ENCODE measurements at places on chromosomes 12 and 14.

- DNase-seq = no peak
Measured at GRCh38 chr12:2363836-2364609, 311.2 kb downstream of the CACNA1C start.

DNA sequence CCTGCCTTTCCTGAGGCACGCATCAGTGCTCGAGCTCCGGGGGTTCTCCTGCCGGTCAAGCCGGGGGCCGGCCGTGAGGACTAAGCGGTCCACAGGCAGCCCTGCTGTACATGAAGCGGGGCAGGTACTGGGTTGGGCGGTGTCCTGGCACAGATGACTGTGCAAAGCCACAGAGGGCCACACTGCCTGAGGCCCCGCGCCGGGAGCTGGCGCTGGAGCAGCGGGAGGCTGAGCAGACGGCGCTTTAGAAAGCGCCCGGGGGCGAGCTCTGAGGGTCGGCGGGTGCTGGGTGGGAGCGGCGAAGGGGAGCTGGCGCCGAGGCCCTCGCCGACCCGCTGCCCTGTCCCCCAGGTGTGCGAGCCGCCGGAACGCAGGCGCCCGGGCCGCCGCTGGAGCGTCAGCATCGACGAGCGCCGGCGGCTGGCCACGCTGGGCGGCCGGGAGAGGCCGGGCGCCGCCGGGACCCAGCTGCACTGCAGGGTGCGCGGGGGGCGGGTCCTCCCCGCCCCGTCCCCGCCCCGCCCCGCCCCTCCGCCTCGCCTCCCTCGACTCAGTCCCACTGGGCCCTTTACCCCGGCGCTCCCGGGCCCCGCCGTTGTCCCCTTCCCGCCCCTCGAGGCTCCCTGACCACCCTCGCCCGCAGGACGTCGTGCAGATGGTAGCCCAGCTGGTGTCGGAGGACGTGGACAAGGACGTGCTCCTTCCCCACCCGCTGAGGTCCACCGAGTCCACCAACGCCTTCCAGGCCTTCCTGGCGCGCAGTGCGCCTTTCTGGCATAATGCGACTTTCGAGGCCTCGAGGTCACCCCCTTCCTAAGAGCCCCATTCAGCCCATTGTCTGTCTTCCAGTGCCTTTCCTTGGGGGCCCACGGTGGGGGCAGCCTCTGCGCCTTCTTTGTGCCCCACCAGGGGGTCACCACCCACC is 8.3 kb upstream of the MTA1 start:
- no peak for DNase-seq

- no peak for DNase-seq
Measured at GRCh38 chr14:32421781-32422180, 92.7 kb downstream of the AKAP6 start.

DNA sequence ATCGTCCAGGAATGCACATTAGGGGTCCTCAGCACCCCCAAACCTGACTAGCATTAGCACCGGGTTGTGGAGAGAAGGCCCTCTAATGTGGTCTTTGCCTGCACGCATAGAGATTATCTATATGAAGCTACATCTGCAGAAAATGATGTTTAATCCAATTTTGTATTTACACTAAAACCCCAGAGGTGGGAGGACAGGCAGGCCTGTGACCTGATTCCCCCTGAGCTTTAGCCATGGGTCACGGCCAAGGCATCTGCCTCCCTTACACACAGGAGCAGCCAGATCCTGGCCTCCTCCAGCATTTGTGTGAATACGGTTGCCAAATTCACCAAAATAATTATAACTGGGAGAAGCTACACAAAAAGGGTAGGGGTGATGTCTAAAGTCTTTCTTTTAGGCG is 7.0 kb downstream of the APOLD1 start:
- no peak for DNase-seq

GRCh38 chr12:113261847-113262470 is 40.7 kb downstream of the TPCN1 start:
- no peak for DNase-seq

DNA sequence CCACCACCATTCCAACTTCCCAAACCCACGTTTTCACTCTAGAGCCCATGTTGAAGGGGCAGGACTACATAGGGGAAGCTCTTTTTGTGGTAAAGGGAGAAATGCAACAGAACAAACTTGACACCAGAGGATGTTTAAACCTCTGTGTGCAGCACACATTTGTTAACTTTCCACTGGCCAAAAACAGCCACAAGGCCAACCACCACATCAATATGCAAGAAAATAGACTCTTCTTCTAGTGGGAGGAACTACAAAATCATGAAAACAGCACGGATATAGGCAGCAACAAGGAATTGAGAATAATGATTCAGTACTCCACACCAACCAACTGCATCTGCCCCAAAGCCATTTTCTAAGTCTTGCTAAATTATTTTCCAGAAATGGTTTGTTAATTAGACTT is 66.3 kb upstream of the CEP83 start:
- DNase-seq = no peak

DNA sequence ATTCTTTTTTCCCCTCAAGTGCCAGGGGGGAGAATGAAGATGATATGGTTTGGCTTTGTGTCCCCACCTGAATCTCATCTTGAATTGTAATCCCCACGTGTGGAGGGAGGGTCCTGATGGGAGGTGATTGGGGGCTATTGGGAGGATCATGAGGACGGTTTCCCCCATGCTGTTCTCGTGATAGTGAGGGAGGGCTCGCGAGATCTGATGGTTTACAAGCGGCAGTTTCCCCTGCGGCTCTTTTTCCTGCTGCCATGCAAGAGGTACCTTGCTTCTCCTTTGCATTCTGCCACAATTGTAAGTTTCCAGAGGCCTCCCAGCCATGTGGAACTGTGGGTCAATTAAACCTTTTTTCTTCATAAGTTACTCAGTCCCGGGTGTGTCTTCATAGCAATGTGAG is 173.7 kb downstream of the CAND1 start:
- no peak for DNase-seq

- DNase-seq = no peak
Measured at GRCh38 chr14:94021001-94021400, 5.1 kb upstream of the OTUB2 start.

DNA sequence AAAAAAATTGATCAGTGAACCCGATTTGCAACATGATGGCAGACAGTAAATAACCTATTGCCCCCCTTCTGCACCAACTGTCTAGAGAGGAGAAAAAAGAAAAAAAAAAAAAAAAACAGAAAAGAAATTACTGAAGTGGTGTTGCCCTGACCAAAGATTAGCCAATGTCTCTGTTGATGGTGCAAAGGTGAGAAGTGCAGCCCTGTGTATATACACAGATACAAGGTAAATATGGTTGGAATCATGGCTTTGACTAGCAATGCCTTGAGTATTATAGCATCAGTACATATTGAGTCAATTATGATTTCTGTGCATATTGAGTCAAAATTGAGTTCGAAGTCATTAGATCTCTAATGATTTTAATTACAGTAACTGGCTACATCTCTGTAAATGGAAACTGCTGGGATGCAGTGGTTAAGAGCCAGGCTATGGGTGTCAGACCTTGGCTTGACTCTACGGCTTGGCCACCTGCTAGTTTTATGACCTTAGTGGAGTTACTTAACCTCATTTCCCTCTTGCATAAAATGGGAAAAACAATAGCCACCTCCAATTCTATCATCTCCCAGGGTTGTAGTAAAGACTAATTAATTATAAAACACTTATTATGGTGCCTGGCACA is 51.0 kb downstream of the EGLN3 start:
- DNase-seq = no peak

DNA sequence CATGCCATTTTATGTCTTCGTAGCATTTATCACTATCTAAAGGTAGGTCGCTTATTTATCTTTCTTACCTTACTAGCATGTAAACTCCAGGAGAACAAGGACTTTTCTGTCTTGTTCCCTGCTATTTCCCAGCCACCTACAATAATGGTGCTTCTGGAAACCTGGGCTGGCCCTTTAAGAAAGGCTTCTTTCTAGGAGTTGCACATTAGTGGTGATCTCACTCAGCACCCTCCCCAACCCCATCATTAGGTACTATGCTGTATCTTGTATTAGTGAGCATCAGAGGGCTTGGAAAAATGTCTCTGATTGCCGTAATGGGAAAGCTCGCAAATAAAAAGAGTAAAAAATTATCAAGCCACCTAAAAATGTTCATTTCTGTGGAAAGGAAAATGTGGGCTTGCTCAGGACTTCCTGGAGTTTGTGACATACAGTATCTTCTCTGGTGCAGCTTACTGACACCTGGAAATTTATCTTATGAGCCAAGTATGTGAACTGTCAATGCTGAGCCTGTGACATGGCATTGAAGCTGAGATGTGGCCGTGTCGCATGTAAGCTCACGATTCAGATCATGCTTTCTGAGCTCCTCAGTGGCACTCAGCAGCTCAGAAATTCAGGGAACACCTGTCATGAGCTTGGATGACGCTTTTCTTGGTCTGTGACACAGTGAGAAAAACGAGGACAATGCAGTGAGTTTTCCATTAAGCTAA is 12.4 kb downstream of the CCDC92 start:
- no peak for DNase-seq

GRCh38 chr14:35243956-35244355 is 48.2 kb upstream of the PSMA6 start:
- no peak for DNase-seq

DNA sequence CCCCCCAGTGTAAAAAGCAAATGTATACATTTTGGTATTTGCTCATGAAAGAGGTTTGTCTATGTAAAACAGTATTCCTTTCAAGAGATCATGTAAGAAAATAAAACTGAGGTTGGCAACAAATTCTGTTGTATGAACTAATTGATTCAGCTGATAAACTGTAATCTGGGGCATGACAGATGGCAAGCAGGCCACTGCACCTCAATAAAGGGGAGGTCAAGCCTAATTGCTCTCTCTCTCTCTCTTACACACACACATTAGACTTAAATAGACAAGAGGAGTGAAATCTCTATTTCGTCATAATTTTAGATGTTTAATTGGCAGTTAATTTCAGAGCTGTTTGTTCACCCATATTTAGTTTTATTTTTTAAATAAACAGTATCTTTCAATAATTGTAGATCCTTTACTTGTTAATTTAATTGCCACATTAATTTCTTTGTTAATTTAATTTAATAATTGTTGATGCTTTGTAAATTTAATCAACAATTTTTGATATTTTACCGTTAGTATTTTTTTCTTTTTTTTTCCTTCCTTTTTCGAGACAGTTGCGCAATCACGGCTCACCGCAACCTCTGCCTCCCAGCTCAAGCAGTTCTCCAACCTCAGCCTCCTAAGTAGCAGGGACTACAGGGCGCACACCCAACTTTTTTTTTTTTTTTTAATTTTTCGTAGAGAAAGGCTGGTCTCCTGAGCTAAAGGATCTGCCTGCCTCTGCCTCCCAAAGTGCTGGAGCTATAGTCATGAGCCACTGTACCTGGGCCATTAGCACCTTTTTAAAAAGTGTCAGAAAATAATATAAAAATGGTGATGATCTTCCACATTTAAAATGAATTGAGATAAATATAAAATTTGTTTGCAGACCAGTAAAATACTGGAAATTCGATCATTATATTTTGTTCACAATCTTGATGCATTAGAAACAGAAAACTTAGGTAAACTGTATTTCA is 577.7 kb downstream of the SLC16A7 start:
- DNase-seq = no peak

GRCh38 chr14:77109656-77110055 is 11.6 kb downstream of the CIPC start:
- DNase-seq = no peak

GRCh38 chr14:85572845-85573244 is 42.9 kb downstream of the FLRT2 start:
- DNase-seq = no peak

GRCh38 chr12:26112703-26113147 is 12.1 kb downstream of the BHLHE41 start:
- no peak for DNase-seq

GRCh38 chr12:79987731-79988130 is 52.8 kb upstream of the PPP1R12A start:
- no peak for DNase-seq

DNA sequence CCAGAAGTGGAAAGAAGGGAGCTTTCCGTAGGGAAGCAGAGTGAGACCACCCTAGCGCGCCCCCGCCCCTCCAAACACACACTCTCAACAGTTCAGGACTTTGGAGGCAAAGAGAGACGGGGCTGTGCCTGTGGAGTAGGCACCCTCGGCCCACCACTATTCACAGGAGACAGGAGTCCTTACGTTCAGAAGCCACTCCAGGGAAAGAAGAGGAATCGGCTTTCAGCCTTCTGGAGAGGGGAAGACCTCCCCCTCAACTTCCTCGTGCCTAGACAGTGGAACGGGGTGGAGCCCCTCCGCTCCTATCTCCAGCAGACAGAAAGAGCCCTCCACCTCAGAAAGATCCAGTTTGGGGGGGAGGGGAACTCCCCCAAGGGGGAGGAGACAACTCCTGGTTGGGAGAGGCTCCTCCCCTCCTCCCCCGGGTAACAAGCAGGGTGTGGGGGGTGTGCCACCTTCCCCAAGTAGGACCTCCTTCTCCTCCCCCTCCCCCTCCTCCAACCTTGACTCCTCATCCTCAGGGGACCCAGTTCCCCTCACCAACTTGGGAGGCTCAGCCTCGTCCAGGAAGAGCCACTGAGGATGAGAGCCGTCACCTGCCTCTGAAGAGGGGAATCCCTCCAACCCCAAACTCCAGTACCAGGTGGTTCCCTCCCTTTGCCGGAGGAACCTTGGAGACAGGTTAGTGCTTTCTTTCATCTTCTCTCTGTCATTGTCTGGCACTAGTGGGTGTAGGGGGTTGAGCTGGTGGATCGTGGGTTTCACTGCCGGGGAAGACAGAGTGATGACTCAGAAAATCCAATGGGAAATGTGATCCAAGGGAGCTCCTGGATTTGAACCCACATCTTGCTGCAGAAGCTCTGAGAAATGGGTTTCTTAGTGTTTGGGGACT is 883 bp downstream of the FOXJ2 start:
- DNase-seq = no peak

DNA sequence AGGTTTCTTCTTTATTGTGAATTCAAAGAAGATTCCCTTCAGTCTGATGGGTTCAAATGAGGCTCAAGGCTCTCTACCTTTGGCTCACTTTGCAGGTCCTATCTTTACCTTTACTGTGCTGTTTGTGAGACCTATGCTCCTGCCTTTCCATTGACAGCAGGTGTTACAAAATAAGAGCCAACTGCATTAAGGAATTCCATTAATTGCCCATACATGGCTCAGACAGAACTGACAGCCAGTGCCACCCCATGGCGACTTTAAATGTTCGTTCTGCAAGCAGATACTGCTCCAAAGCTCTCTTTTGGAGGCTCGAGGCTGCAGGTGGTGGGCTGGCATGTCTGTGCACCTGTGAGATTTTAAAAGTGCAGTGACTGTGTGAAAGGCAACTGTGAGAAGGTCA is 44.7 kb downstream of the RBM19 start:
- no peak for DNase-seq

DNA sequence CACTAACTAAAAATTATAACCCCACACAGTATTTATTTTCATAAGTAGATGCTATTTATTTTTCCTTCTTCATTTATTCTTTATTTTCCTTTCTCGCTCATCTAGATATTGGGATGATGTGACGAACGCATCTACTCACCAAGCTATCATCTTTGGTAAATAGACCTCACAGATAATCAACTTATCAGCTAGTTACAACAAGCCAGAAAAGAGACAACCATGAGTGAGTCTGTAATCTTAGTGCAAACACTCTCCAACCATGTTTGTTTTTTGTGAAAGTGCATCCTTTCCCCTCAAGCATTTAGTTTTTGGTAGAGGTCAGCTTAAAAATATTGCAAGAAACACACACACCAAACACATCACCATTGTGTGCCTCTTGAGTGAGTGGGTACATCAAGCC is 84.9 kb downstream of the SLC25A21 start:
- no peak for DNase-seq

- no peak for DNase-seq
Measured at GRCh38 chr12:65892841-65893251, 68.6 kb downstream of the HMGA2 start.

GRCh38 chr14:43198465-43198864 is 1308.6 kb downstream of the FSCB start:
- no peak for DNase-seq
